ENCODE measurements at places on chromosomes 4 and X.
A peak's percentile ranks its signal among the peaks of the same experiment; 100 is the strongest.

DNA sequence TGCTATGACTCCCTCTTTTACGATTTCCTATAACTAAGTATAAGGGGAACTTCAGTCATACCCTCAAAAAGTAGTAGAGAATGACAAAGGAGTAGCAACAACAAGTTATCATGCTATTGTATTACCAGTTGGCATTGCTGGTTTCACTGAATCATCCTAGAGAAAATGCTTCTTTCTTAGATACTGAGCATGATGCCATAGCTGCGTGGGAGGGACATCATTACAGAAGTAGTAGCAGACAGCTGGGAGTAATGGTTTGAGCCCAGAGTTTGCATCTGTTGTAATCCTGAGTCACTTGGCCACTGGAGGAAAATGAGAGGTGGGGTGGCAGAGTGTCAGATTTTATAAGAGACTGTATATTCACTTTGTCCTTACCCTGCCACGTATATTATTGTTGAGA lies 38.6 kb downstream of the MTMR1 start:
- no peak for DNase-seq

GRCh38 chr4:153643406-153644383 lies 40.4 kb upstream of the TLR2 start:
- DNase-seq = no peak

- no peak for DNase-seq
Measured at GRCh38 chrX:69152417-69152841, 12.8 kb downstream of the PJA1 start.

- DNase-seq = no peak
Measured at GRCh38 chr4:41361794-41362526, 105.2 kb downstream of the UCHL1 start.

GRCh38 chr4:70337886-70338420 lies 3.2 kb downstream of the CABS1 start:
- DNase-seq = no peak

- peak; percentile 65 for DNase-seq
Measured at GRCh38 chrX:103343105-103343504, 13.1 kb downstream of the TCEAL7 start.

DNA sequence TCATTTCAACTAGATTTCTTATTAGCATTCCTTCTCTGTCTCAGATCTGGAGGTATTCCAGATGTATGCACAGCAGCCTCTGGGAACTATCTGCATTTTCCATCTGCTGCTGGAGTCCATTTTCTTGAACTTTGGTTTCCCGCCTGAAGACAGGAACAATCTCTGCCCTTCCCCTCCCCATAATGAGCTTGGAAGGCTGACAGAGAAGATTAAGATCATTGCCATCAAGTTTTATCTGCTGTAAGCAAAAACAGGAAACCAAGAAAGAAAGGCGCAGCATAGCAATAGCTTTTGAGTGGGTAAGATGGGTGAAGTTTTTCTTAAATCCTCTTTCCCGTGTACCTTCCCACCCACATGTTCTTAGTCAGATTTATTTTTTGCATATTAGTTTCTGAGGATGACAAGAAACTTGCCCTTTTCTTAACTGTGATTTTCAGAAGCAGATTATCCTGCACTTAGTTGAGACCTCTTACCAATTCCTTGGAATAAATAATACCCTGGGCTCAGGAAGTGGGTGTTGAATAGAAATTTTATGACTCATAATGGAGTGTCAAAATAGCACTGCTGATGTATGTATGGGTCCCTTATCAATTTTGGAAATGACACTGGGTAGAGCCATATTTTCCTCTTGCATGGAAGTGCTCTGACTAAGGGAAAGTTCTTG lies 78.3 kb downstream of the CT47B1 start:
- no peak for DNase-seq

DNA sequence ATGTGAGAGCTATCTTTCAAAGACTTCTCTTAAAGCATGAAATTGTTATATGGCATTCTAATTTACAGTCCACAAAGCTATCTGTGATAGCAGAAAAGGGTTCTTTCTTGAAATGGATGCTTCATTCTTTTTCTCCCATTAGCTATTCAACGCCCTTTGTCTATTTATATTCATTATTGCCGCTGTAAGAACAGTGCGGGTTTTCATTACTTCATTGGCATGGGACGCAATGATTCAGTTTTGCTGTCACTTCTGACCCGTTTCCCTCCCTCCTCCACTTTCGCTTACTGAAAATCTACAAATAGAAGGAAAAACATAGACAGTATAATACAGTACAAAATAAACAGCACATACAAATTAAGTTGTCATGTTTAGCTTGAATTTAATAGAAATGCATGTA lies 394.6 kb downstream of the PCDH7 start:
- no peak for DNase-seq

DNA sequence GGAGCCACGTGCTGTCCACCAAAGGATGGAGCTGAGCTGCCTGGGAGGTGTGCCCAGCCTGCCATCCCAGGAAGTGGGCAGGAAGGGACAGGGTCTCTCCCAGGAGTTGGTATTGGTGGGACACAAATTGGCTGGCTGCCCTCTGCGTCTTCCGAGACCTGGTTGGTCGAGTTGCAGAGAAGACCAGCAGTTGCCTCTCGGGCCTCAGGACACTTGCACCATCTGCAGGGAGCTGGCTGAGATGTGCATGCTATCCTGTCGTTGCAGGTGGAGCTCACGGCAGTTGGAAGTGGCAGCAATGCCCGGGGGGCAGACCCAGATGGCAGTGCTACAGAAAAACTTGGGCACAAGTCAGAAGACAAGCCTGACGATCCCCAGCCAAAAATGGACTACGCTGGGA lies 30.2 kb downstream of the BCORL1 start:
- no peak for DNase-seq

DNA sequence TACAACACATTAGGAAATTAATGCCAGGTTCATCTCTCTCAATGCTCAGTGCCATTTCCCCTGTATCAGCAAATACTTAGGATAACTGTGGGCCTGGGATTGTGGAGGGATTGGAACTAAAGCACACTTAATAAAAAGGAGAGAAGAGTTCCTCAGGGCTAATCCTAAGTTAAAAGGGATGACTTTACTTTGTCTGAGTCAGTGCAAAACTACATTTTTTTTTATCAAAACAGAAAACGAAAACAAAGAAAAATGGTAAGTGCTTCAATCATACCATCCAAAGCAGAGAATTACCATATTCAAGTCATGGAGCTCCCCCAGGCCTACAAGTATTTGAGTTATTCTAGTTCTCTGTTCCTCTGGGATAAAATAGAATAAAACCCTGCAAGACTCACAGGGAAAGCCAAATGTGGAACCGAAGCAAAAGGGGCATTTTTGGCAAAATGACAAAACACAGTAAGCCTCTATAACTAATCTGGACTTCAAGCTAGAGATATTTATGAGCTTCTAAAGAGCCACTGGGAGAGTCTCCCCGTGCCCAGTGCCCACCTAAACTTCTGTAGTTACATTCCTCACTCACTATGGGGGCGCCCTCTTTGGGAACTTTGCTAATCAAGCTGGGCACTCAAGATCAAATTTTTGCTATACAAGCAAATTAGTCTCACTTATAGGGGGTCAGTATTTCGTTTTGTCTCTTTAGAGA lies 53.4 kb downstream of the PALLD start:
- no peak for DNase-seq

DNA sequence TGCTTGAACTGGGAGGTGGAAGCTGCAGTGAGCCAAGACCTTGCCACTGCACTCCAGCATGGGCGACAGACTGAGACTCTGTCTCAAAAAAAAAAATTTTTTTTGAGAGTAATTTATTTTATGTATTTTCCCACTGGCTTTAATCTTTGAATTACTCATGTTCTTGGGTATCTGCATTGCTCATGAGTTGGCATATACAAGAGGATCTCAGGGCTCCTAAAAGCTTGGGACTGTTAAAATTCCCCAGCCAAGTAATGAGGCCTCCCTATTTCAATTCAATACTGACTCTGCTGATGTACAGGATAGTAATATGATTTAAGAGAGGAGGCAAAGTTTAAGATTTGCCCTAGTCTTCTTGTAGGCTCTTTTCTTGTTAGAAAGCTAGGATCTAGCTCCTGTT lies 6.2 kb downstream of the IL21 start:
- no peak for DNase-seq

DNA sequence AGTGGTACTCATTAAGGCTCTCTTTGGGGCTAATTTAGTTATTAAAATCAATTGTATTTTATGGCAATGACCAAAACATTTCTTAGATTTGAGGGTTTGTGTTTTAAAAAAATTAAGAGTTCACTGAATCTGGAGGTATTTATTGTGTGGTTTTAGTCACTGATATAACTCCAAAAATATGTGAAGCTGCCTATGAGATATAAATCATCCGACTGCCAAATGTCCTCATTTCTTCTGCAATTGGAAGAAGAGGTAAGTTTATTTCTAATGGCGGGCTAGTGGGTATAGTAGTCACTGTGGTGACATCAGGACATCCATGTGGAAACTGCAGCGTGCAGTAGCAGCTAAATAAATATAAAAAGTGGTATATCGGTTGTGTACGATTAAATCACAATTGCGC lies 205.5 kb downstream of the MID1 start:
- DNase-seq = no peak

DNA sequence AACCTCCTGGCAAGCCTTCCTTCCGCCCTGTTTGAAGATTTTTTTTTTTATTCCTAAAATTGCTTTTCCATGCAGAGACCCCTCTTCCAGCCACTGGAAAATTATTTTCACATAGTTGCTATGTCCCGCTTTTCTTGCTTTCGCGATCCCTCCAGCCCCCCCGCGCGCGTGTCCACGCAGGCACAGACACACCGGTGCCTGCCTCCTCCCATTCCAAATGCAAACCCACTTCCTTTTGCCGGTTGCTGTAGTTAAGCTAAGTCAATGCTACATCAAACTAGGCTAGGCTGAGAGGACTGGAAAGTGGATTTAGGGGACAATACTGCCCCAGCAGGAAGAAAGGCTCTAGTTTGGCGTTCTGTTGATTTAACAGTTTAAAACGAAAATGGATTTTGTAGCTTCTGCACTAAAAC lies 111.0 kb downstream of the DHX15 start:
- peak; percentile 14 for DNase-seq

GRCh38 chr4:17170131-17170530 lies 271.7 kb upstream of the LDB2 start:
- no peak for DNase-seq

DNA sequence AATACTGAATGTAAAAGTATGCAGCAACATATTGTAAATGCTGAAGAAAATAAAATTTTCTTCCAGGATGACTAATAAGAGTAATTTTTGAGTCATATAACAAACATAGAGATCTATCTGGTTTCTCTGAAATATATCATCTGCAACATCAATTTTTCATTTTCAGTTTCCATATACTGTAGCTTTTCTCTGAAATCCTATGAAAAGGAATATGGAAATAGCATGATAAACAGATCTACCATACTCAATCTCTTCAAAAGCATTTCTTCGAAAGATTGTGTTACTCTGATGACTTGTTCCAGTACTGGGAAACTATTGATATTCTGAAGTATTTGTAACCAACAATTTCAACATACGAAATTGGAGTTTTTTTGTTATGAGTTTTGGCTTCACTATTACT lies 1156.7 kb downstream of the FAM133A start:
- no peak for DNase-seq

DNA sequence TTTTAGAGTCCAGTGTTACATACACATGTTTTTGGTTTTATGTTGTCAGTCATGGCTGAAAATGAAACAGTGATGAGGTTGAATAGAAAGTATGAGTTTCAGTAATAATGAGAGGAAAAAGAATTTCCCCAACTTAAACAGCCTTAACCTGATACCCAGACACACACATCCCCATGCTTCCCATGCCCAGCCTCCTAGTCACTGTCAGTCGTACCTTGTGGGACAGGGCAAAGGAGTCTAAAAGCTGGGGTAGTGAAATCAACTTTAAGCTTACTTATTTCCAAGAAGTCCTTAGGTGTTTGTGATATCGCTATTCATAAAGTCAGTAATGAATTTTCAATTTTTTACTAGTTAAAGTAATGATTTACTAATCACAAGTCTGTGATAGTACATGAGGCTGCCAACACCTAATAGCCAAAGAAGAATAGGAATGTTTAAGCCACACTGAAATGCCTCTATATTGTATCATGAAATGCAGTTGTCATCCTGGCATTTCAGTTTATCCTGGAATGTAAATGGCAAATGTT lies 24.3 kb upstream of the GPR34 start:
- no peak for DNase-seq

DNA sequence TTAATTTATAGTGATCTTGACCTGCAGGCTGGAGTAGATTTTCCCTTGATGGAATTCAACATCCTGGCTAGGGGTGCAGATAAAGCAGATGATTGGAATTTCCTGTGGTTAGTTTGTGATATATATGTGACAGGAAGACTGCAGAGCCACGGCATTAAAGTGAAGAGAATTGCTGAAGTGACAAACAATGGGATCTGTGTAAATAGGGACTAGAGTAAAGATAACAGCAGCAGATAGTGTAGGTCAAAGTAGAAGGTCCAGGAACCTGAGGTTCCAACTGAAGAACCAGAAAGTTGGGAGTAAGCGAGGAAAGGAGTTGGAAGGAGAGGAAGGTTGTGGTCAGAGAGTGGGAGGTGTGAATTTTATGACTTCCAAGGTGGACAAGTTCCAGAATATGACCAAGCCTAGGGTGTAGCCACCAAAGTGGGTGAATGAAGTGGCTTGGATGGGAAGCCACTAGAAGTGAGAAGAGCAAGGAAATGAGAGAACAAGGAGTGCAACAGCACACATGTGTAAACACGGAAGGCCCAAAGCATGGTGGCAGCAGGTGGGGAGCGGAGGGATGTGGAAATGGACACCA lies 325.0 kb downstream of the RAB28 start:
- no peak for DNase-seq

DNA sequence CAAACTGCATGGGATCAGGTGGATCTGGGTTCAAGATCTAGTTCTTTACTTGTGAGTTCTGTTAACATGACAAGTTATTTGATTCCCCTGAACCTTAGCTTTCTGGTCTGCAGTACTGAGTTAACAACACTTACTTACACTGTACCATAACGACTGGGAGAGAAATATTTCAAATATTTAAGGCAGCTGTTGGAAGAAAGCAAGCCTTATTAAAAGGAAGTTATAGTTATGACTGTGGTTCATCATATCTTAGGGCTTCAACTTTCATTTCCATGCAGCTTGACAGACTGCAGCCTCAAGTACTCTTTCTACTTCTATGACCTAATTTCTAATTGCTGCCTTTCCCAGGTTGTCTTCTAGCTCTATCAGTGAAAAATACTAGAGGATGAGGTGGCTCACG lies 40.0 kb upstream of the PDGFRA start:
- no peak for DNase-seq

- no peak for DNase-seq
Measured at GRCh38 chr4:15920723-15921591, 17.6 kb downstream of the FGFBP1 start.

GRCh38 chr4:80215449-80216052 lies 18.2 kb downstream of the PRDM8 start:
- no peak for DNase-seq

- DNase-seq = no peak
Measured at GRCh38 chr4:48490680-48491513, 845 bp downstream of the ZAR1 start.

GRCh38 chr4:148071009-148071408 lies 339.1 kb downstream of the ARHGAP10 start:
- DNase-seq = no peak

DNA sequence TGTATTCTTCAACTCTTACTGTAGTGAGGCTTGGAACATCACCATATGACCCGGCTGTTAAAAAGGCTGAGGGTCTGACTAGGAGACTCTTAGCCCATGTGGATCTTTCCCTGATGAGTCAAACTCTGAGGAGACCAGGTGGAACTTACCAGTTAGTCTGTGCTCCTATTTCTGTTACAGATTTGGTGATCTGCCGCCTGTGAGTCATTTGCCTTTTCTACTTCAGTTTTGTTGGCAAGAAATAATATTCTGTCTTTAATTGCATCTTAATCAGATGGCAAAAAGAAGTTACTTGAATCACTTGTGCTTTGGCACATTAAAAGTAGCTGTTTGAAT lies 48.4 kb downstream of the MTM1 start:
- DNase-seq = no peak

GRCh38 chr4:138409670-138410069 lies 167.5 kb upstream of the SLC7A11 start:
- no peak for DNase-seq
